ENCODE measurements at places on chromosomes 12 and 14. TPM values are rescaled to one million over a fixed set of nuclear protein-coding genes. Genes with fewer than 3 reads are reported as not detected.

DNA sequence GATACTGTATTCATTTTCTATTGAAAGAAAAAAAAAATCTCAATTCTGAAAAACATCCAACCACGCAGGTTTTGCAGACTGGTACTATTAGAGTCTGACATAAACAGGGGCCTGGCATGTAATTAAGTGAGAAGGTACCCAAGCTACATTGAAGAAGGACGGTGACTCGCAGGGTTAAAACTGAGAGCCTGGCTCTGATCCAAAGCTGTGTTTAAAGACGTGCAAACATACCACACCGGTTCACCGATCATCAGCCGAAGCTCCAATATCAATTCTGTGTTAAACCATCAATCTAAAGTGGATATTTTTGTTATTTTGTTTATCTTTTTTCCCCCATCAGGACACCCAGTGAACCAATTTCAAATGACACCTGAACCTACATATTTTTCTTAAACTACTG, 108.1 kb upstream of the DIO3 start:
- DNase-seq = no peak

Gene SELPLG
- total RNA-seq = 23.0 TPM

Gene SERPINA12
- not detected for total RNA-seq

GRCh38 chr12:131098178-131098981, 144.7 kb downstream of the ADGRD1 start:
- DNase-seq = no peak

Gene C12orf50
- total RNA-seq = not detected

- DNase-seq = no peak
Measured at GRCh38 chr12:59320112-59320511, 275.7 kb upstream of the SLC16A7 start.

- DNase-seq = no peak
Measured at GRCh38 chr12:9325471-9325870, 117.3 kb upstream of the PZP start.

- DNase-seq = no peak
Measured at GRCh38 chr12:46627686-46628085, 198.1 kb downstream of the SLC38A4 start.

- DNase-seq = no peak
Measured at GRCh38 chr12:53345486-53346188, 9.5 kb upstream of the SP7 start.

- no peak for DNase-seq
Measured at GRCh38 chr12:47982311-47982710, 18.9 kb downstream of the TMEM106C start.

GRCh38 chr14:93033084-93033982, 82.4 kb downstream of the ITPK1 start:
- DNase-seq = no peak

DNA sequence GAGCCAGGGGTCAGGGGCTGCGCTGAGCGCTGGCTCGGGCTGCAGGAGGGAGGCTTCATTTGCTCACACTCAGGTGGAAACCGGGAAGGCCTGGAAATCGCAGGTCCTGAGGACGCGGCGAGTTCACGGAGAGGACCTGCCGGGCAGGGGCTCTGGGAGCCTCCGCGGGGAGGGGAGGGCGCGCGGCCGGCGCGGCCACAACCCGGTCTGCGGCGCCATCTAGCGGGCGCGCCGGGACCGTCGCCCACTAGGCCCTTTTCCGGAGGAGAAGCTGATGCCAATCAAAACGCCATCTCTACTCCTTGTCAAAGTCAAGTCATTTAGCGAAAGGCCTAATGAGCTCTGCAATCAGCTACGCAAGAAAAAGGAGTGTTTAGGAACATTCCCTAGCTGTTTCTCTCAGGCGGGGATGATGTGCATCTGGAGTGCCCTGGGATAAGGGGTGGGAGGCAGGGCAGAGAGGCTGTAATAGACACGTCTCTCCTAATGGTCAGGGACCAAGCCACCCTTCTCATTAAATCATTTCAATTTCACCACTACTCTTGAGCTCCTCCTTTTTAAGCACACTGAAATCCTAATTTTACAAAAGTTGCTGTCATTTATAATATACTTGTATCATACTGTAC, 885.8 kb upstream of the TMEM132C start:
- peak; percentile 53 for DNase-seq

Gene RFX4
- total RNA-seq = not detected

Gene DEPDC4
- total RNA-seq = 2.8 TPM

DNA sequence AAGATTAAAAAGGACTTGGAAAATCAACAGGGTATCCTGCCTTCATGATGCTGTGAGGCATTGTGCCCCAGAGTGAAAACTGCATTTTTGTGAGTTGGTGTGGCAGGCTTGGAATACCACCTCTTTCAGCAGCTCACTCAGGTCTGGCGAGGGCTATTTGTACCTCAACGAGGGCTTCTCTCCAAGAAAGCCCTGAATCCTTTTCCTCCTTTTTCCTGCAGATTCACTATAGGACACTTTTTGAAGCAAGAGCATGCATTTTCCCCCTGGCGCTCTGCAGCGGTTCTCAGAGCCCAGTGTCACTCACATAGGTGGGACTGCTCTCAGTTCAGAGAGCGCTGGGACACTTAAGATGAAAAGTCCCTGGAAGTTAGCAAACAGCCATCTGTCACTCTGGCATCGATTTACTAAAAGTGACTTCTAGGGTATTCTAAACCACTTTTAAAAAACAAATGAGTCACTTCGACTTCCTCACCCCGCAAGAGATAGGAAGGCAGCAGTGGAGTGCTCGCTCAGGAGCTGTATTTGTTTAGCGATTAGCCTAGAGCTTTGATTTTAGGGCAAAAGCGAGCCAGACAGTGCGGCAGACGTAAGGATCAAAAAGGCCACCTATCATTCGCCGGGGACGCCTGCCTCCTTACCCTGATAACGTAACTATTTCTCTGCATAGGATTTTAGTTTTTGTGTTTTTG, 782 bp upstream of the LGR5 start:
- no peak for DNase-seq

- no peak for DNase-seq
Measured at GRCh38 chr12:57154804-57155434, 7.5 kb upstream of the LRP1-AS start.

- no peak for DNase-seq
Measured at GRCh38 chr12:79652521-79652920, 38.2 kb downstream of the PAWR start.

GRCh38 chr12:96020314-96021003, 14.9 kb downstream of the LTA4H start:
- DNase-seq = no peak

Gene CLEC9A
- not detected for total RNA-seq

DNA sequence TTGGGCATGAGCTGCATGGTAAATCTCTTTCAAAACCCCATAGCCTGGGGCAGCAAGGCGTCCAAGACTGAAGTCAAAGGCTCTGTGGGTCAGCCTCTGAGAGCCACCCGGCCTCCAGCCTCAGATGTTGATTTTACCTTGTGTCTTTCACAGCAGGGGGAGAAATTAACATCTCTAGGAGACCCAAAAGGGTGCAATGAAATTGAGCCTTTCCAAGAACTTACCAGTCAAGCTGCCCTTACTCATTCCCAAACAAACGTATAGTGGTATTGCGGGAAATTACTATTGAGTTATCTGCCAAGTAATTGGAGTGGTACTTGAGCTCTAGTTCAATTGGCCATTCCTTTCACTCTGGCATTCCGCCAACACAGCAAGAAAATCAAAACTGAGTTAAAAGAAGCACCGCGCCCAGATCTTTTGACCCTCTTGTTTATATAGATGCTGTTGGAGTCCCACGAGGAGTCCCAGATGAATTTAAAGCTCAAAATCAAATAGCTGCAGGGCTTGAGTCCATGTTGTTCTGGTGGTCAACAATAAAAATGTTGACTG, 380.7 kb upstream of the SYT1 start:
- no peak for DNase-seq

- DNase-seq = no peak
Measured at GRCh38 chr12:115135800-115136211, 451.8 kb upstream of the TBX3 start.

- DNase-seq = no peak
Measured at GRCh38 chr12:12724421-12725085, 7.4 kb downstream of the CDKN1B start.

Gene VSX2
- total RNA-seq = not detected

Gene ZNF891
- total RNA-seq = 1.4 TPM

GRCh38 chr12:81627336-81628189, 131.6 kb downstream of the PPFIA2 start:
- no peak for DNase-seq

- peak; percentile 41 for DNase-seq
Measured at GRCh38 chr12:124484526-124484953, 82.9 kb downstream of the NCOR2 start.

GRCh38 chr12:91490667-91491311, 308.2 kb upstream of the DCN start:
- no peak for DNase-seq

Gene PRB2
- total RNA-seq = not detected

Gene CLEC12A
- total RNA-seq = 0.14 TPM

- DNase-seq = no peak
Measured at GRCh38 chr12:4221258-4221620, 52.3 kb upstream of the CCND2 start.

DNA sequence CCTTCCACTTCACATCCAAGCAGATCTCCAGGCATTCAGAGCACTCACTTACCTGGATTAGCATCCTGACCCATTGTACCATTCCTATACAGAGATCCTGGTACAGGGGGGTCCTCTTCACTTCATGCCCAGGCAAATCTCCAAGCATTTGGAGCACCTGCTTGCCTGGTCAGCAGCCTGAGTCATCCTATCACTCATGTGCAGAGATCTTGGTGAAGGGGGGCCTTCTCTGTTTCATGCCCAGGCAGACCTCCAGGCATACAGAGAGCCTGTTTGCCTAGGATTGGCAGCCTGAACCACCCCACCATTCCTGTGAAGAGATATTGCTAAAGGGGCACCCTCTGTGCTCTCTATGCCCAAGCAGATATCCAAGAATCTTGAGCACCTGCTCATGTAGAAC, 111.1 kb upstream of the CCDC175 start:
- no peak for DNase-seq

- no peak for DNase-seq
Measured at GRCh38 chr12:68780731-68781130, 27.2 kb upstream of the MDM2 start.

DNA sequence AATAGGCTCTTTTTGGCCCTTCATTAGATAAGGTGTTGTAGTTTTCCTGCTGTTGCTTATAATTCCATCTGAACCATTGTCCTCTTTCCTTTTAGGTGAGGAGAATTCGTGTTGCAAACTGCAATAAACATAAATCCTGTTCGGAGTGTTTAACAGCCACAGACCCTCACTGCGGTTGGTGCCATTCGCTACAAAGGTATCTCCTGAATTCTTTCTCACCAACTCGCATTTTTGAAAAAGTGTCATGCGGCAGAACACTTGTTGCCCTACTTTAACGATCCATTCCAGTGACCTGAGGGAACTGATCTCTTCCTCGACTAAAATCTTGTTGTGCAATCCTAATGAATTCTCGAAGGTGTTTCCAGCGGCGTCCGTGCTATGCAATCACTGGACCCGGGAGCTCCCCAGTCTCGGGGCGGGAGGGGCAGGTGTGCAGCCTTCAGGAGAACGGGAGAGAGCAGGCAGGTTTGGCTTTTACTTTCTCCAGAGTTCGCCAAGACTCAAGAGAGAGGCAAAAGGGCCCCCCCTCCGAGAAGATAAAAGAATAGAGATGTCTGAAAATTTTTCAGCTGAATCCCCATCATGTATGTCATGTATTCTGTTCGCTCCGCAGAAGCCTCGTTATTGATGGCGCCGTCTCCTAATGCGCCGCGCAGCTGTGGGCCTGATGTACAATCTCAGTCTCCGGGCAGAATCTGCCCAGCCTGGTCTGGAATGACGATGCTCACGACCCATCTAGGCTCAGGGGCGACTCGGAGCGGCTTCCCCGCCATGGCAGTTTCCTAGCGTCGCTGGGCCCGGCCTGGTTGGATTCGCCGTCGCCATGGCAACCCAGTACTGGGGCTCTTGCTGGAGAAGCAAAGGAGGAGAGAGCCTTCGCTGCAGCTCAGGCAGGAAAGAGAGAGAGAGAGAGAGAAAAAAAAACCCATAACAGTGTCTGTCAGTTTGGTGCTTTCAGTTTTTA, 38.2 kb downstream of the PLXNC1 start:
- no peak for DNase-seq

GRCh38 chr12:131091976-131092691, 138.4 kb downstream of the ADGRD1 start:
- DNase-seq = no peak

Gene SYNDIG1L
- total RNA-seq = not detected

DNA sequence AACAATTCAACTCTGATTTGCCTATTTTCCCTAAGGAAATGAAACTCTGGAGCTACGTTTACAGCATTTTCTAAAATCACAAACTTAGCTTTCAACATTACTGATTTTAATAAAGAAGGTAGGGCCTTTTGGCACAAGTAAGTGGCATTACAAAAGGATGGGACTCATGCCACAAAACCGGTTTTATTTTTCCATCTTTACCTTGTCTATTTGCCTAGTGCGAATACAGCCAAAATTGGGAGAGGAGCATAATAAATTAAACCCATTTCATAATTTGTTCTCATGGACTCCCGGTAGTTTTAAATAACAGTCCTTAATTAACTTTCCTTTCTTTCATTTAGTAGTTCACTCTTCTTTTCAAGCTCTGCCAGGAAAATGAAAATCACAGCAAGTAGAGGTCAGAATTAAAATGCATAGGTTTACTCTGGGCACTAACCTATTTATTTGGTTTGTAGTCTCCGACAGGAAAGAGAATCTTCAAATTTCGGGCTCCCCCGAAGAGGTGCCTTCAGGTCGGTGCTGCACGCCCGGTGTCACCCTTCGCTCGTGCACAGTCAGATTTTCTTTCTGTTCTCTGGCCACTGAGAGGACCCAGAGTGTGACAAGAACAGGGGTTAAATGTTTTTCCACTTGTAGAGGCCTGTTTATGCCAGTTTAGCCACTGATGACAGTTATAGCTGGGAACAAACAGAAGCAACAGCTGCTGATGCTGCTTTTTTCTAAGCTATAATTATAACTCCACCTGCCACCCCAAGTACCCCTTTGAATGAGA, at the start of gene BEST3:
Gene BEST3, minus strand, starts transcription at position 535 of the 772 bp plus-strand sequence. CDS start 1,505 bp downstream, outside the sequence.
- no peak for DNase-seq

Gene BRI3BP
- 33.3 TPM for total RNA-seq

DNA sequence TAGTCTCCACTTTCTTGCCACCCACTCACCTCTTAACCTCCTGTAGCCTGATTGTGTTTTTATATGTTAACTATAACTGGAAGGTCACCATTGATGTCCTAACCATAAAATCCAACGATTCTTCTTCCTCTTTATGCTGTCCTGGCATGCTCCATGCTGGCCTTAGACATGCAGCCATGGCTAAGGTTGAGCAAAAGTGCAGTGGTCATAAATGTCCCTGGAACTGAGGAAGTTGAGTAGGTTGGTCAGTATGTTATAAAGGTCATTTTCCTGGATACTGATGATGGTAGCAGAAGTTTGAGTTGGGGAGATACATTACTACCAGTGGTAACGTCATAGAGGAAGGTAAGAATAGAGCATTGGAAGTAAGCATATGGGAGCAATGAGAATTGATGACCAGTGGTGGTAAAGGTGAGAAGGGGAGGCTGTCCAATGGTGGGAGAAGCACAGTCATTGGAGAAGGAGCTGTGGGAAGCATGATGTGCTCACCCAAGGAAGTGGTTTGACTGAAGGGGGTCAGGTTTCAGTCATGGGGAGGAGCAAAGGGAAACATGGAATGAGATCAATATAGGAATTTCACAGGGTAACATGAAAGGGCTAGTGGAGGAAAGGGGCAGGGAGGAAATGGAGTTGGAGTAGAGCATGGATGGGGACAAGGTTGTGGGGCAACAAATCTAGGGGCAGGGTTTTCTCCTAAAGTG, 240.8 kb downstream of the DACT1 start:
- DNase-seq = no peak
